CD4-positive, alpha-beta T cell treated with Interferon gamma for 1 hour (primary cell): ENCODE measurements at places on chromosomes 1 and 21.

GRCh38 chr1:93296555-93297154 lies 49.1 kb upstream of the DR1 start:
- DNase-seq = no peak

DNA sequence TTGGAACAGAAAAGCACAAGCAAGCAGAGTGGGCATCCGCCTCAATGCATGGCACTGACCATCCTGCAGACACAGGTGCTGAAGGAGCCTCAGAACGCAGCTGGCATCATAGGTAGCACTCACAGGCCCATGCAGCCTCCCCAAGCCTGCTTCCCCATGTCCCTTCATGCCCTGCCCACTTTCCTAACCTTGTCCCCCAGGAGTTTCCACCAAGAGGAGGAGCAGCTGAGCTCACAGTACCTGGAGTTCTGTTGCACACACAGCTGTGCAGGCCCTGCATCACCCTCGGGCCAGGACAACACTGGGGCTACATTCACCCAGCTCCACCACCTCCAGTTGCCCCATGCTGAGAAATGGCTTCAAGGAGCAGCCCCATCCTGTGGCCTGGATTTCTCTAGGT lies 83.4 kb downstream of the SETD4 start:
- no peak for DNase-seq

DNA sequence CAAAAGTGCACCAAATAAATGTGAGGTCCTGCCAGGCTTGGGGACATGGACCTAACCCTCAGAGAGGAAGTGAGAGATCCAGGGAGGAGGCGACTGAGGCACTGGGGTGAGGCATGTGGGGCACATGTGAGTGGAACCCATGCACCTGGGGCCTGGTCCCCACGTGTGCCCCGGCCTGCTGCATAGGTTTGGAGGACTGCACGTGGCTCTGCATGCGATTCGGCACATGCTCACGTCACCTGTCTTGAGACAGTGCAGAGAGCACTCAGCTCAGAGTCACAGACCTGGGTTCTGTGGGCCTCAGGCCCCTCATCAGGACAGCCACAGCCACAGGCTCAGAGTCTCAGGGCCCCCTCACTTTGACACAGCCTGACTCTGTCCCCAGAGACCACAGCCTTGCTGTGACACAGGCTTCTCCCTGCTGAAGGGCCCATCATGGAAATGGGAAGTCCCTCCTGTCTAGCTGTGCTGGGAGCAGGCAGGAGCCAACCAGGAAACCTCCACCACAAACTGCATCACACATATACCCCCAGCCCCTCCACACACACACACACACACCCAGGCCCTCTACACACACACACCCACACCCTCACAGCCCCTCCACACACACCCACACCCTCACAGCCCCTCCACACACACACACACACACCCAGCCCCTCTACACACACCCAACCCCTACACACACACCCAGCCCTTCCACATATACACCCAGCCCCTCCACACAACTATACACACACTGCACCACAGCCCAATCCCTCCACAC lies 48.2 kb downstream of the SLC9A1 start:
- peak; percentile 49 for DNase-seq

DNA sequence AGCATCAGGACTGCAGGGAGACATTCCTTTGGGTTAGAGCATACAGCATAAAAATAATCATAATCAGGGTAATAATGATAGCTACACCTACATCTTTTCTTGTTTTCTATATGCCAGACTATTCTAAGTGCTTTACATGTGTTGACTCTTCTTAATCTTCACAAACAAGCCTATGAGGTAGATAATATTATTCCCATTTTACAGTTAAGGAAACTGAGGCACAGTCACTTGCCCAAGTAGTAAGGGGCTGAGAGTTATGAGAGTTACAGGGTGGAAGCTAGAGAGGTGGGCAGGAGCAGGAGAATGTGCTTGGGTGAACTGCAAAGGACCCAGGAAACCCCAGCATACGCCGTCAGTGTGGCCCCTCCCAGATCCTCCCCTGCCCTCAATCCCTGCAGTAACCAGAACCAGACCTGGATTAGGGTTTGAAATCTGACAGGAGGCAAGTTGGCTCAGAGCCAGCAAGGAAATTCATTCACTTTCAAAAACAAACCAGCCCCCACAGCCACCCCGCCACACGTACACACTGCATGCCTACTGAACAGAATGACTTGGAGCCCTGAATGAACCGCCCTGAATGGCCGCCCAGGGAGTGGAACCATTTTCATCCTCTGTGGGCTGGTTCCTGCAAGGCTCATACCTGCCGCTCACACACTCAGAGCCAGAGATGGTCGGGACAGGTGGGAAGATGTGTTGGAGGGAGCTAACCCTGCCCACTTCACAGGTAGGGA lies 126.1 kb downstream of the TRABD2B start:
- no peak for DNase-seq

GRCh38 chr1:192535916-192536664 lies 39.5 kb upstream of the RGS1 start:
- DNase-seq = no peak

GRCh38 chr1:175947771-175948170 lies 204.4 kb upstream of the TNR start:
- no peak for DNase-seq

- no peak for DNase-seq
Observed at GRCh38 chr1:81021134-81021533, 779.6 kb upstream of the ADGRL2 start.

- DNase-seq = no peak
Observed at GRCh38 chr1:91031081-91031480, 9.2 kb upstream of the ZNF644 start.

DNA sequence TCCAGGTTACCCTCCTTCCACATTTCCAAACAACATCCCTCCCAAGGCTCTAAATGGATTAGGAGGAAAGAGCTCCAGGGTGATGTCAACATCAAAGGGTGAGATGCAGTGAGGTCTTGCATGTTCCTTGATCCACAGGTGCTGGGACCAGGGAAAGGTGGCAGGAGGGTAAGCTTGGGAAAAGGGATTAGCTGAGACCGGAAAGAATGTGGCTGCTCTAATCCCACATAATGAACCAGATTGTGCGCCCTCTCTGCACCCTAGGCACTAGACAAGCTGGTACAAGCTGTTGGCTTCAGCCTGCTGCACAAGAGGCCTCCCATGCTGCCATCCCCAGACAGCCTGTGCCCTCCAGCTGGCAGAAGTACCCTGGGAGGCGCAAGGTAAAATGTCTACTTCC lies 34.9 kb downstream of the PLXNA2 start:
- no peak for DNase-seq

DNA sequence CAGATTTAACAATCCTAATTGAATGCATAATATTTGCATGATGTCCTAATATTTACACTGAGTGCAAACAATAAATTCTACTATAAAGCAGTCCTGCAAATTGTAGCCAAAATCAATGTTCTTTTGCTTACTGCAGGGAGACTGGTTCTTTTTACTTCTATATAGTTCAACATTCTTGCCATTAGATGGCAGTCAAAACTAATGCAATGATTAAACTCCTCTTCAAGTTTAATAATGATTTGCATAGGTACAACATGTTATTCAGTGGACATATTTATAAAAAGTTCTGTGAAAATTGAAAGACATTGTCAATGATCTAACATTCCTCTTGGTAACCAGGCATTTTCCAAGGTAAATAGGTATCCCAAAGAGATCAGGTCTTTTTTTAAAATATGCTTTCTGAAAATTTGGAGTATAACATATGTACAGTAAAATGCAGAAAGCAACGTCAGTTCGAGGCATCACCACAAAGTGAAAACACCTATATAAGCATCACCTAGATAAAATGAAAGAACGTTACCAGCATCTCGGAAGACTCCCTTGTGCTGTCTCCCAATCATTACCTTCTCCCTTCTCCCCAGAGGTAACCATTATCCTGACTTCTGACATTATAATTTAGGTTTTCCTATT lies 9.8 kb upstream of the FNBP1L start:
- DNase-seq = no peak

DNA sequence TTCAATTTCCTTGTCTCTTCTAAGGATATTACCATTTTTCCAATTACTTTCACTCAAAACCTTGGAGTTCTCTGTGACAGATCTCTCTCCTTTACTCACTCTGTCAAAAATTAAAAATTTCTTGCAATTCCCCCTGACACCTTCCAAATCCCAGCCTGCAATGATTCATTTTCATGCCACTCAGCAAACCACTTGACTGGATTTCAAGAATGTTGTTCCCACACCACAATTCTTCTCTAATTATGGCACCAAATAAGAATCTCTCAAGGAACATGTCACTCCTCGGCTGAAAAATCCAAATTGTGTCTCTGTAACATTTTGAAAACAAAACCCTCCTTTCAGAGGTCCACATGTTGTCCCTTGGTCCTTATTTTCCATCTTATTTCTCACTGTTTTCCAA lies 438.9 kb upstream of the ZP4 start:
- DNase-seq = no peak

DNA sequence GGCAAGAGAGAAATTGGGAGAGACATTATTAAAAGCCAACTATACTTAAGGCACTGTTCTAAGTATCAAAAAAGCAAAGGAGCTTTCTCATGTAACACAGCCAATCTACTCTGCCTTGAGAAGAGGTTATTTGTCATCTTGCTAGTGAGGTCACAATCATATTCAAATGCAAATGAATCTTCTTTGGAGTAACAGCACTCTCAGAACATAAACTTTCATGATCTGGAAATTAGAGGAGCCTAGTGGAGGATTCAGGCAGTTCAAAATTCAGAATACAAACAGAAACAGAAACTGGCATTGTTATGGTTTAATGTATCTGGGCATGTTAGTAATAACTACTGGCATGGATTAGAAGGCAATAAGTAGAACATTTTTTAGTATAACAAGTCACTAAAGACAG lies 57.4 kb downstream of the ARID4B start:
- no peak for DNase-seq

DNA sequence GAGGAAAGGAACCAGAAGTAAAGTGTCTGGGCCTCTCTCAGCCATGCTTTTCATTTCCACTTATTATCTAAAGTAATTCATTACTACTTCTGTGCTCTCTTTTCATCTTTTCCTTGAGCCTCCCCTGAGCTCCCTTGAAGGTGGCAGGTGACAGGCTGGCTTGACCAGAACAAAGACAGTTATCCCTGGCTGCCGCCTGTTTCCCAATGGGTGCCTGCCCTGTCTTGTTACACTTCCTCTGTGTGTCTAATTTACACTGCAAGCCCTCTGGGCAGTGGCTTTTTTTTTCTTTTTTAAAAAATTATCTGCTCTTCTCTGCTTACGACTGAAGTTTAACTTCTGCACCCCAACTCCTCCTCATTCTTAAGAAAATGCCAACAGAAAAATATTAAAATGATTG lies 113.4 kb downstream of the NGF start:
- DNase-seq = no peak

DNA sequence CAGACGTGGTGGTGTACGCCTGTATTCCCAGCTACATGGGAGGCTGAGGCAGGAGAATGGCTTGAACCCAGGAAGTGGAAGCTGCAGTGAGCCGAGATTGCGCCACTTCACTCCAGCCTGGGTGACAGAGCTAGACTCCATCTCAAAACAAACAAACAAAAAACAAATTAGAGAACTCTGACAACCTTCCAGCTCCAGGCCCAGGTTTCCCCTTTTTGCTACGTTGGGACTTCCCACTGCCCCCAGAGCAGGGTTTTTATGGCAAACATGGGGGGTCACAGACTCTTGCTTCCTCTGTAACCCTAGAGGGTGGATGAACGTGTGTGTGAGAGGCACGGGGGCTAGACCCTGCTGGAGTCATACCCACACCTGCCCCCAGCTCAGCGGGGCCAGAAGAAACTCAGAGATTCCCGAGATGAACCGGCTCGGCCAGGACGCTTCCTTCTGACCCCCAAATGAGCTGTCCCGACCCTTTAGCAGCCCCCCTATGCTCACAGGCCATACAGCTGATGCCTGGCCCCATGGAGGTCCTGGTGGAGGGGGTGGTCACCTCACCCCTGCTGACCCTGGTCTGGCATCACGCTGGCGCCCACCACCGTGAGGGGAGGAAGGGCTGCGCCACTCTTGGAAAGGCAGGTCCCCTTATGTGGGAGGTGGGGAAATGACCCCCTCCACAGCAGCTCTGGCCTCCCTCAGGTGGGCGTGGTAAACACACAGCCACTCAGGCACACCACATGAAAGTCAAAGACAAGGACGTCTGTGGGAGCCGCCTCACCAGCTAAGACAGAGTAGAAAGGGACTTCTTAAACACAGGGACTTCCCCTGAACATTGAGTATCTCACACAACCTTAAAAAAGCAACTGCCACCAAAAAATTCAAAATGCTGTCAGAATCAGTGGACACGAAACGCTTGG lies 7.1 kb downstream of the GPR157 start:
- DNase-seq = peak; percentile 49

DNA sequence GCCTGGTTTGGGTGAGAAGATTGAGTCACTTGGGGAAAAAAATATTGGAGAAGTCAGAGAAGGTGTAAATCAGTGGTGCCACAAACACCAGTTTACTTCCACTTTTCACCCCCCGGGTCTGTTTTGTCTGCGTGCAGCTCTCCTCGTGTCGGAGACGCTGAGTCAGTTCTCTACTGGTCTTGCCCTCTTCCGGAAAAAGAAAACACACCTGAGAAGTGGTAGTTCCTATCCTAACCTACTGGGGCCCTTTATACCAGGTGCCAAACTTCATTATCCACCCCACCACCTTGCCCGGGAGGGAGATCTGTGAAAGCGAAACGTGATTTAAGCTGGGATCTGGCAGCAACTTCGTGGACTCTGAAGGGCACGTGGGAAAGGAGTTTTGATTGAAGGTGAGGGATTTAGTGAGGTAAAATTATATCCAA lies 855 bp upstream of the IVNS1ABP start:
- DNase-seq = peak; percentile 79

DNA sequence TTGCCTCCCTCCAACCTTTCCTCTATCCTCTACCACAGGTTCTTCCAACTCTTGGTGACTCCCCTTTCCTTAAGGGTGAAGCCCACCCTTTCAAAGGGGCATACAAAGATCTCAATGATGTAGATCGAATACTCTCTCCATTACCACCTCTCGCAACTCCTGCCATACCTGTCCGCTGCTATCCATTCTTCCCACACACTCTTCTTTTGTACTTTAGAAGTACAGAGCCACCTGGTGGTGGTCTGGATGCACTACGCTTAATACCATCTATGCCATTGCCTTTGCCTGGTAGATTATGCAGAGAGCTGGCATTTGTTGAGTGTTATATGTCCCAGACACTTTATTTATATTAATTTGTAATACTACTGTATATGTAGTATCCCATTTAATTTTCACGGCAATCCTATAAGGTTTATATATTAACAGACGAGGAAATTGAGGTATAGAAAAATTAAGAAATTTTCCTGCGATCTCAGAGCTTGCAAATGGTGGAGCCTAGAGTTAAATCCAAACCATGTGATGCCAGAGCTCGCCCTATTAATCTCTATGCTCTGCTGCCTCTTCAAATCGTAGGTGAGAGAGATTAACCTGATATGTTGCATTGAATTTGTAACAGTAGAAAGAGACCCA lies 22.9 kb downstream of the TSHB start:
- peak; percentile 36 for DNase-seq

GRCh38 chr1:184253921-184254320 lies 132.9 kb upstream of the C1orf21 start:
- no peak for DNase-seq

- DNase-seq = peak; percentile 20
Observed at GRCh38 chr1:23628951-23629387, 62.6 kb upstream of the RPL11 start.

GRCh38 chr21:19731251-19731650 lies 1267.0 kb upstream of the NCAM2 start:
- DNase-seq = no peak

- no peak for DNase-seq
Observed at GRCh38 chr1:93874025-93874651, 4.9 kb downstream of the DNTTIP2 start.

- no peak for DNase-seq
Observed at GRCh38 chr1:244352156-244352830, 99.4 kb downstream of the ADSS2 start.
